Fibroblast of mammary gland (primary cell): ENCODE measurements at places on chromosomes 3 and 15.

DNA sequence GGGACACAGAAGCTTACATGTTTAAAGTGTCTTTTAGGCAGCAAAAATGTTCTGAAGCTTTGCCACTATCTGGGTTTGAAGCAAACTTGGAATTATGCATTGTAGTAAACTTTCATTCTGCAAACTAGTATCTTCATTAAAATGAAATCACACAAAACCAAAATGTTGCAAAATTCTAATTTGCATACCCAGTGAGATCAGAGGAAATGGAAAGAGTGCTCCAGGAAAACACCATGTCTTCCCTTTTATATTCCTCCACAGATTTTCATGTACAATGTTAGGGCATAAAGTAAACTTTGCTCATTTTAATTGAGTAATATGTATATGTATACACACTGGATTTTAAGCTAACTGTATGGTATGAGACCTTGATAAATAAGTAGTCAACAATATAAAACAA lies 23.9 kb downstream of the ANO10 start:
- DNase-seq: no peak

DNA sequence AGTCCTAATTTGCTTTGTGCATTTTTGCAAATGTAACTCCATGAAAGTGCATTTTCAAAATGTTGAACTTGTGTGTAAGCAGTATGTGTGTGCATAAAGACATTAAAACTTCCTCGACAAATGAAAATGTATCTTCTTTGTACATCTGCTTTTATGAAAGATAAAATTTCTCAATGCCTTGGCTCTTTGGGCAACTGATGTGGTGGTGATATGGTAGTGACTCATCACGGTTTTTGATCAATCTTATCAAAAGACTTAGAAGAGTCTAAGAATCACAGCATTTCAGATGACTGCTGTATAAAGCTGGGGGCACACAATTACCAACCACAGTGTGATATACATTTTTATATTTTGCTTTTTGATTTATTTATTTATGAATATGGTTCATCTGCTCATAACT lies 5.4 kb upstream of the MASP1 start:
- peak; percentile 40 for DNase-seq

DNA sequence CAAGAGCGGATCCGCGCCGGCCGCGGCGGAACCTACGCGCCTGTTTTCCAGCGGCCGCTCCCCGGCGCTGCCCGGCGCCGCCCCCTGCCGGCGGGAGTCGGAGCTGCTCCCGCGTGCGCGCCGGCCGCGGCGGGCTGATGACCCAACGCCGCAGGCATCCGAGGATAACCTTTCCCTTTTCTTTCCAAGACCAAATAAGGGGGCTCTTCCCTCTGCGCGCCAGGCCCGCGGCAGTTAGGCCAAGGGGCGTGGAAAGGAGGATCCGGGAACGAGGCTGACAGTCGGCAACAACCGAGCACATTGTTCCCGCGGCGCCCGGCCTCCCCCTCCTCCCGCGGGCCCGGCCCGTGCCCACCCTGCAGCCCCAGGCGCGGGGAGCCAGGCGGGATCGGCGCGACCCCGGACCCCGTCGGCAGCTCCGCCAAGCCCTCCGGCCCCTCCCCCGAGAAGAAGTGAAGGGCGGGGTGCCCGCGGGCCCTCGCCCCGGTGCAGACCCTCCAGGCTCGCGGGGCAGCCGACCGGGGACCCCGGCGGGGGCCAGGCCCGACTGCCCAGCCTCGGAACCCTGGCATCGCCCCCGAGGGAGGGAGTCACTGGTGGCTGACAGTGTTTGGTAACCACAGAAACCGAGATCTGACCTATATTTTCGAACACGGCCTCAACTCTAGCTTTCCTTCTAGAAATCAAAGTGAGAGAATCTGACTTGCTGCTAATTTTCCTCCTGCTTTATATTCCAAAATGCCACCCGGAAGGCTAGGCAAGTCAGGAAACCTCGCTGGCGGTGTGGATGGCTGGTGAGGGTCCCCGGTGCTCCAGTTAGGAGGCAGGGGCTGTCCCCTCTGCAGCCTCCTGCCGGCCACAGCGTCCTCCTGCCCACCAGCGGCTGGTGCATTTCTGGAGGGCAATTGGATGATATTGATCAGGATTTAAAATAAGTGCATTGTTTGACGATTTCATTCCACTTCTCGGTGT lies 45.6 kb upstream of the SYNM start:
- DNase-seq: peak; percentile 83

DNA sequence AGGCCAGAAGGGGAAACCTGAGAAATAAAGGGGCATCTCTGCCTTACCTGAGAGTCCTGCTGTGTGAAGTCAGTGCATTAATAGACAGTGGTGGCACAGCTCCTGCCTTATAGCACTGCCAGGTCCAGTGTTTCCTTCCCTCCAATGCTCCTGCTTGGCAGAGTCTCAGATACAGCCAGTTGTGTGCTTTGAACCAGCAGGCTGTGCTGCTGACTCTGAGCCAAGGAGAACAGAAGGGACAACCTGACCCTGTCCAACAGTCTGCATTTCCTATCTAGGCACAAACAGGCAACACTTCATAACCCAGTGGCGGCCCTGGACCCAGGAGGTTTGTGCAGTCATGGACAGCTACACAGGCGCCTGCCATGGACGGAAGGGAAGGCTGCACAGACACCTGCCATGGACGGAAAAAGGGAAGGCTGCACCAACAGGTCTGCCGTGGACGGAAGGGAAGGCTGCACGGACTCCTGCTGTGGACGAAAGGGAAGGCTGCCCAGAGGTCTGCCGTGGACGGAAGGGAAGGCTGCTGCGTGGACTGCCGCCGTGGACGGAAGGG lies 33.9 kb upstream of the PLXNA1 start:
- DNase-seq: no peak

- DNase-seq: no peak
Observed at GRCh38 chr3:25139267-25139666, 288.8 kb upstream of the RARB start.

DNA sequence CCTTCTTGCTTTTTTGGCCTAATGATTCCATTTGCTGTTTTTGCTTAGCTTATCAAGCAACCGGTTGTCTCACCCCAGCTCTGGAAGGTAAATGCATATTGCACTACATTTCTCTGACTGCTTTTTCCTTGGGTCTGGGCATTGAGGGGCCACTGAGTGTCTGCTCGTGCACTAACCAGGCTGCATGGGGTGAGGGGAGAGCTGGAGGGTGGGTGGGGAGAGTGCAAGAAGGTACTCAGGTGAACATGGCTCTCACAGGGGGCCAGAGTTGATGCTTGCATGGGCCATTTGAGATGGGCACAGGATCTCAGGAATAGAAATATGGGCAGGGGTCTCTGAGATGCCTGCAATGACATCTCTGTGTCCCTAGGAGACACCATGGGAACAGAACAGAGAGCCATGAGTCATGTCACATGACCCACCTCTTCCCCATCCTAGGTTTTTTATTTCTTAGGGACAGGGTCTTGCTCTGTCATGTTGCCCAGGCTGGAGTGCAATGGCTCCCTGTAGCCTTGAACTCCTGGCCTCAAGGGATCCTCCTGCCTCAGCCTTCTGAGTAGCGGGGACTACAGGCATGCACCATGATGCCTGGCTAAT lies 6.2 kb downstream of the ALPK3 start:
- DNase-seq: no peak

GRCh38 chr15:42182328-42182886 lies 25.7 kb downstream of the VPS39 start:
- DNase-seq: no peak

- peak; percentile 67 for DNase-seq
Observed at GRCh38 chr15:100623301-100623700, 20.9 kb downstream of the ASB7 start.

DNA sequence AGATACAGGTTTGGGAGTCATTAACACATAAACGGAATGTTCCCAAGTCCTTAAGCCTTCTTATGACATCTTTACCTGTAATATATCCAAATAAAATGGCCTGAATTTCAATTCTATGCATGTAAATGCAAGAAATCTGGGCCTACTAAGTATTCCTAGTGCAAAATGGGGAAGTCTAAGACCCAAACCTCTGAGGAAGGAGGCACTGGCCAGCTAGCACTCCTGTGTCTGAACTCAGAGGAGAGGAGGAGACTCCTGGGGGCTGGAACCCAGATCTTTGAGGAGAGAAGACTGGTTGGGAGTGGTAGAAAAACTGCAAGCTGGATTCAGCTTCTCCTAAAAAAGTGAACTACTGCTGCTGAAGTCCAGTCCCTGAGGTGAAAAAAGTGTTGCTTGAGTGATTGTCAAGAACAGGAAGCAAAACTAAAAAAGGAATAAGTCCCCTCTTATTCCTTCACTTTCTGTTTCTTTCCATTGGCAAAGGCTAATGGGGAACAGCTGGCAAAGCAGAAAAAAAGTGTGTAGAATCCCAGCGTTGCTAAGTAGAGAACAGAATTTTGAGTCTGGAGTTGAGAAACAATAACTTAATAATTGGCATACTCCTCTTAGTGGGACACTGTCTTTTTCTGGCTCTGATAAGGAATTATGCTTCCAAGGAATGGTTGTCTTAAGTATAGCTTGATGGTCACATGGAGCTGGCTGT lies 54.8 kb upstream of the ATP2C1 start:
- no peak for DNase-seq

- DNase-seq: peak; percentile 86
Observed at GRCh38 chr3:177516158-177517011, 319.1 kb upstream of the TBL1XR1 start.

GRCh38 chr3:134064081-134064480 lies 34.4 kb upstream of the SLCO2A1 start:
- no peak for DNase-seq

GRCh38 chr3:45683417-45684326 lies 5.5 kb upstream of the SACM1L start:
- DNase-seq: peak; percentile 54

- DNase-seq: no peak
Observed at GRCh38 chr3:28917895-28918475, 362.9 kb upstream of the RBMS3 start.

DNA sequence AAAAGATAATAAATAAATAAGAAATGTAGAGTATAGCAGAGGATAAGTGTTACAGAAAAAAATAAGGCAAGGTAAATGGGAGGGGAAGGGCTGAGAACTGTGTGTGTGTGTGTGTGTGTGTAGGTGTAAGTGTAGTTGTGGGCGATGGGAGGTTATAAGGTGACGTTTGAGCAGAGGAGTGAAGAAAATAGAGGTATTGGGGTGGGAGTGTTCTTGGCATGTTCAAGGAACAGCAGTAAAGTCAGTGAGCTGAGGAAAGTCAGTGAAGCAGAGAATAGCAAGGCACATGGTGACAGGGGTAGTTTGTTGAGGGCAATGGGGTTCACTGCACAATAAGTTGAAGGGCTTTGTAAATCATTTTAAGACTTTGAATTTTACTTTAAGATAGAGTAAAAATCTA lies 30.9 kb upstream of the ZNF148 start:
- no peak for DNase-seq

DNA sequence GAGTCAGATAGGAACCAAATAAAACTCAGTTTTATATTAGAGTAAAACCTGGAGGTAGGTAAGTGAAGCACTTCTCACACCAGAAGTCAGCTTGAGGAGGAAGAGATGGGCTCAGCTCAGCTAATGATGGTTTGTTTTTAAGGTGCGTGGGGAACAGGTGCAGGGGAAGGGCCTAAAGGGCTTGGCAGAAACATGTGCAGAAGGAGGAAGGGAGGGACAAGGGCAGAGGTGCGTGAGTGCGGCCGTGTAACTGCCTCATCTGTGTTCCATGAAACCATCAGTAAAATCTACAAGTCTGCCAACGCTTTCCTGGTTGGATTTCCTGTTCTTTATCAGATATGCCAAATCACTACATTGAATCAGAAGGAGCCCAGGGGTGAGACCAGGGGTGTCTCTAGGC lies 19.9 kb downstream of the FYCO1 start:
- no peak for DNase-seq

DNA sequence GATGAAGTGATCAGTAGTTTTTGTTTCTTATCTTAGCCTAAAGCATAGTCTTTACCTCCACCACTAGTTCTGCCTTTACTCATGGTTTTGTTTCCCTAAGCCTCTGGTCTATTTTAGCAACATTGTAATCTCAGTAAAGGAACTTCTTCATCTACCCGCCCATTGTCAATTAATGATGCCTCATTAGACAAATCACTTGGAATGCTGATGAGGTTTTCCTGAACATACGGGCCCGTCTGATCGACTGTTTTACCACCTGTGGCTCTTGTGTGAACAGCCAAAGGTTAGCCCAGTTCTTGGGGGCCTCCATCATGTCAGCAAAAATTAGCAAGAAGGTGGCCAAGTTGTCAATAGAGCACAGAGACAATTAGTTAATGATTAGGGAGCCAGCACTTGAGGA lies 470.1 kb upstream of the ARRDC4 start:
- DNase-seq: no peak

DNA sequence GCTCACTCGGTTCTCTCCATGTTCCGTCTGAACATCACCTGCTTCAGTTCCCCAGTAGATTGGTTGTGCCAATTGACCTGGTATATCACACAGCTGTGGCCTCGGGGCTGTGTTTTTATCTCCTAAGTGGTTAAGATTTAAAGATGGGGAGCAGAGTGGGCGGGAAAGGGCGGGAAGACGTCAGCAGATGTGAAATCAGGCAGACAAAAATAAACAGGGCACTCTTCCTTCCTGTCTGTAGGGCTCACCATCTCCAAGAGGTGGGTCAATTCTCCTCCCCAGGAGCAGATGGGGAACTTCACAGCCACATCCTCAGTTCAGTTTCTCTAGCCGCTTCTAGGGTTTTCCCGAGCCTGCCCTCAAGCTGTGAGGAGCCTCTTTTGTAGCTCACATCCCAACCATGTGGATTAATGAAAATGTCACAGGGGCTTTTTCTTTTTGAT lies 26.8 kb upstream of the LIMD1 start:
- DNase-seq: no peak

DNA sequence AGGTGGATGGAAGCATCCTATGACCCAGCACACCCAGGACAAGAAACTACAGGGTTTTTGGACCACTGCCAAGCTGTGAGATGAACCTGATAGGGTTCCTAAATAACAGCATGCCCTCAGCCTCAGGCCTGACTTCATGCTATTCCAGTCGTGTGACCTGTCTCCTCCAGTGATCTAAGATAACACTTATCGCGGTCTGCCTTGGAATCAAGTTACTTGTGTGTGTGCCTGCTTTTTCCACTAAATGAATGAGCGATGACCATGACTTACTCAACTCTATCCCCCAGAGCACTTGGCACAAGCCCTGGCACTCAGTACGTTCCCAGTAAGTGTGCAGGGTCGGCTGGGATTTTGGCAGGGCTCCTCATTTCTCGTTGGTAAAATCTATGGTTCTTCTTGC lies 172.7 kb upstream of the TP63 start:
- peak; percentile 2 for DNase-seq

DNA sequence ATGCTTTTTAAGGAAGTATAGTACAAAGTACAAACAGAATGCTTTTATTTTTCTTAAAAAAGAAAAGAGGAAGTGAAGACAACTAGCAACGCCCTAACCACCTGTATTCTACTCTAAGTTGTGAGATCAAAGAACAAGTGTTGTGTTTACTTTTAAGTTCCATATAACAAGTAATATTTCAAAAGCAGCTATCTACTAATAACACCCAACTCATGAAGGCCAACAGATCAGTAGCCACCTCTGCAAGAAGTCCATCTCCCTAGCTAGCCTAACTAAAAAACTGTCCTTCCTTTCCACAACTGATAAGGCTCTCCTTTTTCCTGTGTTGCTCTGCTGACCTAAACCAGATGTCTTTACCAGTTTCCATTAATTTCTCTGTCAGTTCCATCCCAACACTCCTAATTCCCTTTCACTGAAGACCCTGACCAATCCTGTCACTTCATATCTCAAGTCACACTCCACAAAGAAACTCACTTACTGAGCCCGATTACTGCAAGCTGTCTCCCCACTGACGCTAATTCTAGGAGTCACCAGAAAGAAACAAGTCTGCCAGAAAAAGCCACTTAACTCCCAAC lies 26.9 kb downstream of the PHC3 start:
- no peak for DNase-seq

GRCh38 chr15:63908991-63909390 lies 75.2 kb upstream of the HERC1 start:
- peak; percentile 34 for DNase-seq

GRCh38 chr15:74196175-74196574 lies 6.4 kb downstream of the STRA6 start:
- DNase-seq: peak; percentile 70
